ENCODE measurements at places on chromosomes 13 and 19.
A peak's percentile ranks its signal among the peaks of the same experiment; 100 is the strongest.

GRCh38 chr19:28372576-28373247, 840.2 kb downstream of the UQCRFS1 start:
- DNase-seq = no peak

- DNase-seq = no peak
Measured at GRCh38 chr13:93238711-93239110, 12.1 kb downstream of the GPC6 start.

DNA sequence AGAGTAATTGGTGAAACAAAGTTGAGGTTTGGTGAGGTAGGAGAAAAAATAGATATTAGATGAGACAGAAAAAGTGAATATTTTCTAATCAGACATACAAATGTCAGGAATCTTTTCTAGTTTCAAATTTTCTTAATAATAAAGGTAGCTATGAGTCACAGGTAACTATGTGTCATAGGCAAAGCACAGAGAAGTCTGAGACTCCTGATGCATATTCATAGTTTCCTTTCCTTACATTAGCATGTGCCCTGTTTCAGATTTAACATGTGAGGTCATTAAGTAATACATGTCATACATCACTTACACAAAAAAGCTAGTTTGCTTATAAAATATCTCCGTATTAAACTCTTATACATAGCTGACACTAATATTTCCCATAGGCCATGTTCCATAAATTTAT, 1141.3 kb upstream of the PCDH20 start:
- DNase-seq = no peak

- no peak for DNase-seq
Measured at GRCh38 chr13:59120297-59120843, 1043.4 kb downstream of the DIAPH3 start.

DNA sequence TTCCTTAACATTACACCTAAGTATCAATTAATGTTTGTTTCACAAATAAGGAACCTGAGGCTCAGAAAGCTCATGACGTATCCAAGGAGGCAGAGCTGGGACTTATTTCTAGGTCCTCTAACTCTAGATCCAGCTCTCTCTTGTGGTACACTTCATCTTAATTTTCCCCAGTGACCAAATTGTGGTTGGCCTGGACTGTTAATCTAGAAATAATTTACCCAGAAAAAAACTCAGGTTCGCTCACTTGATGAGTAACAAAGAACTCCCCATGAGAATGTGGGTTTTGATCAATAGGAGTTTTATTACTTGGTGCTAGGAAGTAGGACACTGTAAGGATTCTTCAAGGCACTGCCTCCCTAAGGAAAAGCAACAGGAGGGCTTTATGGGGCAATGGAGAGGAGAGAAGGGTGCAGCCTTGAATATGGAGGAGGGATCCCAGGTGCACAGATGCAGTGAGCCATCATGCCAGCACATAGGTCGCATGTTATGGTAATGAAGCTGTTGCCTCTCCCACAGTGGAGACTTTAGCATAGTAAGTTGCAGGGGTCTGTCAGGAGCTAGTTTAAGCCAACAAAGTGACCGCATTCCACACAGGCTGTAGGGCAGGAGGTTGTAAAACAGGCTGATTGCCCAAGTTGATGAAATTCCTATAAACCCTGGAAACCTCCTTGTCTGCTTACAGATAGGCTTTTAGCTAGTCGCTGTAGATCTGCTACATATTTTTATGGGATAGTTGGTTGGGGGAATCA, 14.7 kb downstream of the RAP2A start:
- no peak for DNase-seq

GRCh38 chr19:19543640-19544039, 5.6 kb downstream of the CILP2 start:
- DNase-seq = no peak

- no peak for DNase-seq
Measured at GRCh38 chr19:46697204-46697960, 19.5 kb downstream of the PRKD2 start.

- DNase-seq = peak; percentile 37
Measured at GRCh38 chr13:27578121-27579030, 42.0 kb downstream of the LNX2 start.

GRCh38 chr19:6026390-6027227, 48.7 kb upstream of the RANBP3 start:
- DNase-seq = no peak

- no peak for DNase-seq
Measured at GRCh38 chr13:36924001-36924400, 4.0 kb upstream of the SMAD9 start.

DNA sequence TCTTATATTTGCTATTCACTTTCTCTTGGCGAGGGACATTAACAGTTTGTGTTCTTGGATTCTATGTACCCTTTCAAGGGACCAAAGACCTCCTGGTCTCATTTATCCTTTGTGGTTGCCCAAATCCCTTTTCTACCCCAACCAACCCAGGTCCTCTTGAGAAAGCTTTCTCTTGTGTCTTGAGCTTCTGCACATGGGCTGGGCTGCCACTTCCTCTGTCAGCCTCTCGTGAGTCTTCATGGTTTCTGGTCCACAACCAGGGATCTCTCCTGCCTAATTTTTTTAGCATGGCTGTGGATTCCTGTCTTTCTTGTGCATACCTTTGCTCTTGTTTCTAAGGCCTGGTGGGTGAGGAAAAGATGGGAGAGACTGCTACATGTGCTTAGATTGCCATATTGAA, 14.9 kb downstream of the TIMM13 start:
- no peak for DNase-seq

DNA sequence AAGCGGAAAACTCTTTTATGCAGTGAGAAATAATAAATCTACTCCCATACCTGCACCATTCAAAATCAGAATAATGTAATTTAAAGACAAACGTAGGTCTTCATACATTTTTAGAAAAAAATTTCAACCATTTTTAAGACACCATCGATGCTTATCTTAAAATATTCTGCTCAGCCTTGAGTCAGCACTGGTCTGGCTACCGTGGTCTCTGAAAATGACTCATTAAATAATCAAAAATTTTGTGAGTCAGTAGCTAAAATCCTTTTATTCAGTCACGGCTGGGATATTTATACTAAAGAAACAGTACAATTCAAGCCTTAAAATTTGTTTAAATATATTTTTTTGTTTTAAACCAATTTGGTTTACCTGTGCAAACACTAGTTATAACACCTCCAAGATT, 2862.8 kb upstream of the PCDH20 start:
- DNase-seq = no peak

- DNase-seq = no peak
Measured at GRCh38 chr13:26596458-26596857, 39.0 kb downstream of the WASF3 start.

DNA sequence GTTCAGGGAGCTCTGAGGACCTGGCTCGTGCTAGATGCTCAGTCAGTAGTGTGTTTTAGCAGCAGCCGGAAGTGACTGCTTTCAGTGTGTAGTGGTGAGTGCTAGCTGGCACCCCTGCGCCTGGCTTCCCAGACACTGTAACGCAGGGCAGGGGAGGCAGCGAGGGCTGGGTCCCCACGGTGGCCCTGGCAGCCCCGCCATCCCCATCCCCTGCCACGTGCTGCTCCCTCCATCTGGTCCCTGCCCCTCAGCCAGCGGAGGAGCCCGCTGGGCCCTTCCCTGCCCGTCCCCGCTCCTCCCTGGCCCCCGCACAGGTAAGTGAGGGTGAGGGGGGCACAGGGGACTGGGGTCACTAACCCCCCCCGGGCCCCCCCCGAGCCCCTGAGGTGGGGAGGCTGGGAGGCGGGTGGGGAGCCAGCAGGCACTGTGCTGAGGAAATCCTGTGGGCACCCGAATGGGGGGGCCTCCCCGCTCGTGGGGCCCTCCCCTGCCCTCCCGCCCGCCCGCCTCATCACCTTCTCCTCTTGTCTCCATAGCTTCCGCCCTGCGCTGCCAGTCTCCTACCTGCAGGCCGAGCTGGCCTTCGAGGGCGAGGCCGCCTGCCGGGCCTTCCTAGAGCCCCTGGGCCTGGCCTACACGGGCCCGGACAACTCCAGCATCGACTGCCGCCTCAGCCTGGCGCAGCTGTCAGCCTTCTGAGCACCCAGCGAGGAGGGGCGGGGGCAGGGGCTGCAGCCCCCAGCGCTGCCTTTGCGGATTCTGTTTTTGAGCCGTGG, 3.2 kb downstream of the LENG9 start:
- DNase-seq = no peak

DNA sequence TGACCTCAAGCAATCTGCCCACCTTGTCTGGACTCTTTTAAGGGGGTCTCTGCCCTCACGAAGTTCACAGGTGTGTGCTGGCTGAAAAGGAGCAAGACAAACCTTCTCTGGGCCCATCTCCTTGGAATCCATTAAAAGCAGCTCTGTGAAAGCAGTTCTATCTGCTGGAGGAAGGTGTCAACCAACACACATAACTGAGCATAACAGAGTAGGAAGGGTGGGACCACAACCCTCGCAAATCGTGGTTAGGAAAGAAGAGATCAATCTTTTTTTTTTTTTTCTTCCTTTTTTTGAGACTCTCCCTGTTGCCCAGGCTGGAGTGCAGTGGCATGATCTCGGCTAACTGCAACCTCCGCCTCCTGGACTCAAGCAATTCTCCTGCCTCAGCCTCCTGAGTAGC, 1.4 kb downstream of the SUGP2 start:
- DNase-seq = no peak

DNA sequence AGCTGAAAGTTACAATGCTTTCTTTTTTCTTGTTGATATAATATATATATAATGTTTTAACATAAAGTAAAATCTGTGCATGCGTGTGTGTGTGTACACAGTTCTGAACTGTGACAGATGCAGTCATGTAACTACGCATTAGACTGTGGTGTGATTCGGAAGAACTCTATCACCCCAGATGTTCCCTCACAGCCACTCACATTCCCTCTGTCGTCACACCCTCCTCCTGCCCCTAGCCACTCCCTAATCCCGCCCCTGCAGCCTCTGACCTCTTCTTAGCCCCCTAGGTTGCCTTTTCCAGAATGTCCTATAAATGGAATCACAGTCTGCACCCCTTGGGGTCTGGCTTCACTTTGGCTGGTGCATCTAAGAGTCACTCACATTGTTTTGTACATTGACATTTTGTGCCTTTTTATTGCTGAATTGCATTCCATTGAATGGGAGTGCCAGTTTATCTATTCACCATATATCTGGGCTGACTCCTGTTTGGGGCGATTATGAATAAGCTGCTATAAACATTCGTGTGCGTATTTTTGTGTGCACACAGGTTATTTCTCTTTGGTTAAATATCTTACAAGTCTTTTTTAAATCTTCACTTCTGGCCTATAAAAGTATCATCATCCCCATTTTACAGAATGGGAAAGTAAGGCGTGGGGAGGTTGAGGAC, 20.4 kb downstream of the DHRS12 start:
- DNase-seq = no peak

- DNase-seq = no peak
Measured at GRCh38 chr13:28128926-28129325, 9.4 kb upstream of the PAN3 start.

DNA sequence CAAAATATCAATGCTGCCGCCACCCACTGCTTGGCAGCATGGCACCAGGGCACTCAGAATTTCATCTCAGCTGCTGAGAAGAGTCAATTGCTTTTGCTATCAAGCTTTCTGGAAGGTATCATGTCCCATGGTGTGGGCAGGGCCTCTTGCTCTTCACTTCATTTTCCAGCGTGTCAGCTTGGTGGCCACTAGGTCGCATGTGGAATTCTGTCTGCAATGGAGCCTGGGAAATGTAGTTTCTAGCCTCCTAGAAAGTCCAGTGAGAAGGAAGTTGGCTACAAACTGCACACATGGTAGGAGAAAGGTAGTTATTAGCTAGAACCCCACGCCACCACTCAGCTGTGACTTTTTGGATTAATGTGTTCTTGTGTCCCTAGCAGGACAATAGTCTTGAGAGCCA, 105.3 kb downstream of the MYO16 start:
- no peak for DNase-seq

DNA sequence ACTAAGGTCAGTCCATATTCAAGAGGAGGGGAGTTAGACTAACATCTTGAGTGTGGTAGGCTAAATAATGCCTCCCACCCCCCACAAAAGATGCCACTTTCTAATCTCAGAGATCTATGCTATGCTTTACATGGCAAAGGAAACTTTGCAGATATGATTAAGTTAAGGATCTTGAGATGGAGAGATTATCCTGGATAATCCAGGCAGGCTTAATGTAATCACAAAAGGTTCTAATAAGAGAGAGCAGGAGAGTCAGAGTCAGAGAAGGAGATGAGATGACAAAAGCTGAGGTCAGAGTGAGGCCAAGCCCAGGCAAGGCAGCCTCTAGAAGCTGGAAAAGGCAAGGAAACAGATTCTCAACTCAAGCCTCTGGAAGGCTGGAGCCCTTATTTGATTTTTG, 1011.6 kb downstream of the PCDH9 start:
- DNase-seq = no peak

DNA sequence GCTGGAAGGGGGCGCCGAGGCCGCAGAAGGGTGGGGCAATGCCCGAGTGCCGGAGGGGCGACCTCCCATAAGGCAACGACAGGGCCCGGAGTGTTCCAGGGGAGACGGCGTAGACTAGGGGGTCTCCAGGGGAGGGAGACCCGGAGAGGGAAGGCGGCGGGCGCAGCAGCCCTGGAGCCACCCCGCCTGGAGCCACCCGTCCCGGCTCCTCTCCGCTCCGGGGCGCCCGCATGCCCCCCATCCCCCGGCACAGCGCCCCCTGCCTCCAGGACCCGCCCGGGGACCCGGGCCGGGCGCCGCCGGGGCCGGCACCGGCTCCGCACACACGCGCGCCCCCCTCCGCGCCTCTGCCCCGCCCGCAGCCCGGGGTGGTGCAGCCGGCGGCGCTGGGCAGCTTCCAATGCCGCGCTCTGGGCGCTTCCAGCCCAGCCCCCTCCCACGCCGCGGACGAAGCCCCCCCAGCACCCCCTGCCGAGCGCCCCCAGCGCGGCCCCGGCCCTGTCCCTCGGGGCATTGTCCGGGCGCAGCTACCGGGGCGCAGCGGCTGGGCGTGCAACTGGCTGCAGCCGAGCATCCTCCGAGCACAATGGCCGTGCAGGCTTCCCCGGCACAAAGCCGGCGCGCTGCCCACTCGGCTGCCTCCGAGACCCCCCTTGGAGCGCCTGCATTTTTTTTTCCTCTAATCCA, 519 bp downstream of the PTPRS start:
- DNase-seq = no peak

DNA sequence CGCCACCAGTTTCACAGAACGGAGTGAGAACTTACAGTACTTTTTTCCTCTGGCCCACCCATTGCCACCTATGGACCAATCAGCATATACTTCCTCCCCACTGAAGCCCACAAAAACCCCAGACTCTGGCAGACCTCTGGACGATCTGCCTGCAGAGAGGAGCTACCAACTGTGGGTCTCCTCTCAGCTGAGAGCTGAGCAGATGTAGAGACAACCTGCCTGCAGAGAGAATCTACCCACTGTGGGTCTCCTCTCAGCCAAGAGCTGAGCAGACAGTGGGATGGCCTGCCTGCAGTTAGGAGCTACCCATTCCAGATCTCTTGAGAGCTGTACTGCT, 69.7 kb downstream of the PIBF1 start:
- DNase-seq = no peak

GRCh38 chr13:60139272-60139671, 24.5 kb downstream of the DIAPH3 start:
- DNase-seq = peak; percentile 17

- DNase-seq = peak; percentile 57
Measured at GRCh38 chr13:43664700-43665191, 122.0 kb downstream of the ENOX1 start.

- DNase-seq = no peak
Measured at GRCh38 chr19:10513223-10513622, 4.0 kb downstream of the S1PR5 start.

- DNase-seq = no peak
Measured at GRCh38 chr13:23843436-23843835, 45.8 kb downstream of the MIPEP start.

GRCh38 chr13:70666883-70667556, 558.8 kb upstream of the KLHL1 start:
- no peak for DNase-seq
